HT1080 (cell line): ENCODE measurements at places on chromosomes 5 and 9.

DNA sequence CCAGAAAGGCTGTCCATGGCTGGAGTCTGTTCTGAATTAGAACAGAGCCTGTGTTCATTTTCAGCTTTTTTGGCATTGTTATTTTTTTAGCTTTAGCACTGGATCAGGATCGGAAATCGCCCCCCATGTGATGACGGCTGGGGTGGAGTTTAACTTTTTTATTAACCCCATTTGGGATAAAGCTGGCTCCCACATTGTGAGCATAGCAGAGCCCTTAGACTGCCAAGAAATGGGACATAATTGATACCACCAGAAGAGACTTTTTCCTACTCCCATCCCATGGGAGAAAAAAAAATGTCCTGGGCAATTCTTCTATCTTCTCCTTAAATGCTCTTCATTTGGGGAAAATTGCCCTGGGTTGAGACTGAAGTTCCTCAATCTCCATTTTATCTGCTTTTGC, 52.4 kb downstream of the SLIT3 start:
- DNase-seq: no peak

DNA sequence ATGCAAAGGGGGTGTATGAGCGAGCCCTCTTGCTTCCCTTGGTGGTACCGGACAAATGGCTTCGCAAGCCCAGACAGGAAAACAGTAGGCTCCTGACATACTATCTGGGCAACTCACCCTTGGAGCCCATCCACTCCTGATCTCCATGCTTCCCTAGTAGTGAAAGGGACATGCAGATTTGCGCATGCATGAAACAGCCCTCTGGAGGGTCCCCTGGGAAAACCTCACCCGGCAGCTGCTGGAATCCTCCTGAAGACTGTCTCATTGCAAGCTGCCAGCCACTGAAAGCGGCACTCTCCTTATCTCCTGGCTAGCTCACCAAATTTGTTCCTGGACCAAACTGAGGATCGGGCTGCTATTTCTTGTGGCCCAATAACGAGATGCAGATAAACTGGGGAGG, 10.2 kb downstream of the ZNF169 start:
- DNase-seq: no peak

- DNase-seq: peak; percentile 46
These were observed 84.7 kb upstream of the TNFSF8 start for GRCh38 chr9:115015018-115015635.

- peak; percentile 42 for DNase-seq
These were observed 417.3 kb downstream of the RASEF start for GRCh38 chr9:82645600-82645999.

DNA sequence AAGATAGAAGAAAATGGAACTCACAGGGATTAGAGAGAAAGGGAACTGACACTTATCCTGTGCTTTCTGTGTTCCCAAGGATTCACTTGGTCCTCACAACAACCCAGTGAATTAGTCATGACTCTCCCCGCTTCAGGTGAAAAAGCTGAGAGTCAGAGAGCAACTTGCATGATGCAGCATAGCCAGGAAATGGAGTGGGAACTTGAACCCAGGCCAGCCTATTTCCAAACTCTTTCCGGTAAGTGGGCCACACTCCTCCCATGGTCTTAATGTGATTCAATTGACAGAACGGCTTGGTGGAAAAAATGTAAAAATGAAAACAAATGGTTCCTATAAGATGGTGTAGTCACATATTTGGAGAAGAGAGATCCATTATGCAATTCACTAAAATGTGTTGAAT, 45.9 kb upstream of the CEMIP2 start:
- DNase-seq: no peak

- no peak for DNase-seq
These were observed 3.8 kb downstream of the GAS1 start for GRCh38 chr9:86943201-86944113.

DNA sequence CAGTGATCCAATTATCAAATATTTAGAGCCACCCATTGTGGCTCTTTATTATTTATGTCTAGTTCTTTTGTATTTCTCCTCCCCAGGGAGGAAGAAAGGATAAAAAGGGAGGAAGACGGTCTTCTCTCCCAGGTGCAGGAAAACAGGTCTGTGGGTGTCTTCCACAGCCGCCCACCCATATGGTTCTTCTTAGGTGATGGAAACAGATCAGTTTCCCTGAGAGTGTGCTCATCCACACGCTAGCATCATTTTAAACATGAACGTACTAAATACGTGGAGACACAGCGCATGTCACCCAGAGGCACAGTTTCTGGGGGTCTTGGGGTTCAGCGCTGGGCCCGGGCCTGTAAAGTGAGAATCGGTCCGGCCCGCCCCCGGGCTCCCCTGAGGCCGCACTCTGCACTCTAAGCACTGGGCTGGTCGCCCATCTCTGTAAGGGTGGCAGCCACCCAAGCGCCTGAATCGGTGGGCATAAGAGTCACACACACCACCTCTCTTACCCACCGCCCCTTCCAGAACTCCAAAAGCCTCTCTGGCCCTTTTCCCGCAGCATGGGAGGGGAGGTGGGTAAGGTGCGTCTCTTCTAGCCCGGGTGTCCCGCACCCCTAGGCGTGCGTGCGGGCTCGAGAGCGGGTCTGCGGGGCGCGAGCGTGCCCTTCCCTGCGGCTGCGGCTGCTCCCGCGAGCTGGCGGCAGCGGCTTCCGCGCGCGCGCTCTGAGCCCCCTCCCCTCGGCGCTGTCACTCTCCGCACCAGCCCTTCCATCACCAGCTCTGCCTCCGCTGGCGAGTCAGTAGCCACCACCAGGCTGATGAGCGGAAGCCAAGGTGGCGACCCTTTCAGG, 1.3 kb downstream of the PTCH1 start:
- DNase-seq: no peak

DNA sequence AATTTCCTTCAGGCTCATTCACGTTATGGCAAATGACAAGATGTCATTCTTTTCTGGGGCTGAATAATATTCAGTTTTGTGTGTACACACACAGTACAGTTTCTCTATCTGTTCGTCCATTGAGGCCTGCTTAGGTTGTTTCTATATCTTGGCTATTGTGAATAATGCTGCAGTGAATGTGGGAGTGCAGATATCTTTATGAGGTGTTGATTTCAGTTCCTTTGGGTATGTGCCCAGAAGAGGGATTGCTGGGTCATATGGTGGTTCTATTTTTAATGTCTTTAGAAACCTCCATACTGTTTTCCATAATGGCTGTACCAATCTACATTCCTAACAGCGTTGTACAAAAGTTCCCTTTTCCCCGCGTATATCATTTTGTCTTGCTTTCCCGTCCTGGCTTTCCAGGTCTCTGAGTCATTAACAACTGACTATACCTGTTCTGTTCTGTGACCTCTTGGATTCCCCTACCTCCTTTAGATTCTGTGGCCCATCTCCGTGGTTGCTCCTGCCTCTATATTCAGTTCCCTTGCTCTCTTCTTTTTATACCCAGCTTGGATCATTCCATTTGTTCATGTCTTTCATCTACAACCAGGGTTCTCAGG, 6.8 kb downstream of the SNX30 start:
- DNase-seq: no peak

DNA sequence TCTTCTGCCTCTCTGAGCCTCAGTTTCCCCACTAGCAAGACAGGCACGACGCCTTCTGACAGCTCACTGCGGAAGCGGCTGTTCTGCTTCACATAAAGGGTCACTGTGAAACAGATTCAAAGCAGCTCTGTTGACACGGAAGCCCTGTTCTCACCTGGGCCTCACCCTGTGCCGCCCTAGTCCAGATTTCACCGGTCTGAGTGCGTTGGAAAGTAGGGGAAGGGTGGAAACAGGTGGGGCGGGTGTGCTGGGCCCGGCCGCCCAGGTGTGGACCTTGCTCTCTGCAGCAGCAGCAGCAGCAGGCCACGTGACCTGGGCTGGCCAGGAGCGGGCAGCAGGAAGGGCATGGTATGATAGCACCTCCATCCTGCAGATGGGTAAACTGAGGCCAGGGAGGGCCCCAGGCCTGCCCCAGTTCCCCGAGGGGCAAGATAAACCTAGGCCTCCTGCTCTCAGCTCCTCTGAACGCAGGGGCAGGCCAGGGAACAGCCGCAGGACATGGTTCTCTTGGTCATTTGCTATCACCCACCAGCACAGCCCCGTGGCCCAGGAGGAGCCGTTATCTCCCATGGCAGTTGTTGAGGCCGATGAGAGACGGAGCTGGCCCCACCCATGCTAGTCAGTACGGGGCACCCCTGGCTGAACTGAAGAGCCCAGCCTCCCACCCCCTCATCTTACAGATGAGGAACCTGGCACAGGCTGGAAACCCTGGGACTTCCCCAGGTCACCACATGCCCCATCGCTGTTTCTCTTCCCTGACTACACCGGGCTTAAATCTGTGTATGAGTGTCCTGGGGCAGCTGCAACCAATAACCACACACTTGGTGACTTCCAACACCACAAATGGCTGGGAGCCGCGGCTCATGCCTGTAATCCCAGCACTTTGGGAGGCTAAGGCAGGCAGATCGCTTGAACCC, 12.1 kb downstream of the PTGES2 start:
- no peak for DNase-seq

DNA sequence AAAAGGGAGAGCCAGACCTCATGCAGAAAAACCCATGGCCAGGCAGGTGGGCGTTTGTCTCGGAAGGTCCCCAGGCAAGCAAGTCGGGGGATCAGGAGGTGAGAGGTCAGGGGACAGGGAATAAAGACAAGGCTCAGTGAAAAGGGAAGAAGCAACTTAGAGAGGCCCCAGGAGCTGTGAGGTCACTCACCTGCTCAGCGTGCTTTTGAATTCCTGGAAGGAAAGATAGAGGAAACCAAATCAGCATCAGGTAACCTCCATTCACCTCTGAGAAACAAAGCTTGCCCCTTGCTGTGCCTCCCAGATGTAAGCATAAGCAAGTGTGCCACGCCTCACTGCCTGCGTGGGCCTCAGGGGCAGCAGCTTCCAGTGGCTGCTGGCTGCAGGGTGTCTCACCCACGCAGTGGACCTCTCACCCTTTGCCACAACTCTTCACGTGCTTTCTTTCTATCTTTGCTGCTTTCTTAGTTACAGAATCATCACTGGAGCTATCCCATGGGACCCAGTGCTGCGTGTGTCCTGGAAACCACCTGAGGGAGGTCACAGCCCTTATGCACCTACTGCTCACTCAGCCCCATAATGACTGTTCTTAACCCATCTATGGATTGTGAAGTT, 6.0 kb downstream of the TRIM7 start:
- DNase-seq: no peak

DNA sequence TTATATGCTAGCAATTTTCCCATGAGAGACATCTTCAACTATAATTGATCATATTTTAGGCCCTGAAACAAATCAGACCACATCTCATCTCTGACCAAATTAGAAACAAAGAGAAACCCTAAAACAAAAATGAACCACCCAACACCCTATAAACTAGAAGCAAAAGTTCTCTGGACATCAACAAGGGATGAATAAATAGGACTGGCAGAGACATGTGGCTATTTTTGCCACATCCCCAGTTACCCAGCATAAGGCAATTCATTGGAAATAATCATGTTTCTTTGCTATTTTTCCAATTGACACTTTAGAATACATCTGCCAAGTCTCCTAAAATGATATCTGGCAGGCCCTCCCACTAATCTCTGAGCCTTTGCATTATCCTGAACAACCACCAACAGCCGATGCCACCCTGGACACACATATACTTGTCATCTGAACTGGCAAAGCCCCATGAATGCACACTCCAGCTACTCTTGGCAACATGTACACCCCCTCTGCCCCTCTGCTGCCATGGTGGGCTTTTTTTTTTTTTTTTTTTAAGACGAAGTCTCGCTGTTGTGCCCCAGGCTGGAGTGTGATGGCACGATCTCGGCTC, 53.5 kb upstream of the EQTN start:
- DNase-seq: no peak

- no peak for DNase-seq
These were observed 791 bp downstream of the RAPGEF6 start for GRCh38 chr5:131634238-131634637.

- no peak for DNase-seq
These were observed 336.7 kb downstream of the FAM170A start for GRCh38 chr5:119966028-119966427.

DNA sequence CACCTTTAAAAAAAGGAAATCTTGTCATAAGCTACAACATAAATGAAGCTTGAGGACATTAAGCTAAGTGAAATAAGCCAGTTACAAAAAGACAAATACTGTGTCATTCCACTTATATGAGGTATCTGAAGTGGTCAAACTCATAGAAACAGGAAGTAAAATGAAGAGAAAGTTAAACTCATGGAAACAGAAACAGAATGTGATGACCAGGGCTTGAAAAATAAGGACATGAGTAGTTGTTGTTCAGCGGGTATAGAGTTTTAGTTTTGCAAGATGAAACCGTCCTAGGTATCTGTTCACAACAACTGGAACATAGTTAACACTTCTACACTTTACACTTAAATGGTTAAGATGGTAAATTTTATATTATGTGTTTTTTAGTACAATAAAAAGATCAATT, 47.8 kb upstream of the SLC1A3 start:
- no peak for DNase-seq

DNA sequence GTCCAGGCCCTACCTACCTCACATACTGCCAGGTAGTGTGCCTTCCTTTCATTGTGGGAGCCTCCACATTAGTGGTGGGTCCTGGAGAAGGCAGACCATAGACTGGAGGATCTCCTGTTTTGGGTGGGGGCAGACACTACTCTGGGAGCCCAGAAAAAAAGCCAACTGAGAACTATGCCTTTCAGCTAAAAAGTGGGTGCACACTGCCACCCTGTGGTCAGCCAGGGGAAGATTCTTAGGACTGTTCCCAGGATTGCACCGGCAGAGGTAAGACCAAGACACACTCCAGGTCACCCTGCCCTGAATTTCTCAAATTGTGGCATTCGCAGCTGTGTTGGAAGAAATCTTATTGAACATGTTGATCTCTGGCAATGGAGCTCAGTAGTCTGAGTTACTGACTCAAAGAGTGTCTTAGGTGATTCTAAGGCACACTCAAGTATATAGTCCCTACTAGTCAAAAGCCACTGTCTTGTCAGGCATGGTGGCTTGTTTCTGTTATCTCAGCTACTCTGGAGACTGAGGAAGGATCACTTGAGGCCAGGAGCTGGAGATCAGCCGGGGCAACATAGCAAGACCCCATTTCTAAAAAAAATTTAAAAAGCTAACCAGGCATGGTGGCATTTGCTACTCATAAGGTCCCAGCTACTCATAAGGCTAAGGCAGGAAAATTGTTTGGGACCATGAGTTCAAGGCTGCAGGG, 3.6 kb downstream of the SIGMAR1 start:
- DNase-seq: peak; percentile 53

GRCh38 chr9:18330401-18331309, 143.3 kb upstream of the ADAMTSL1 start:
- DNase-seq: peak; percentile 54

GRCh38 chr9:90001747-90002146, 396.9 kb downstream of the GADD45G start:
- no peak for DNase-seq

DNA sequence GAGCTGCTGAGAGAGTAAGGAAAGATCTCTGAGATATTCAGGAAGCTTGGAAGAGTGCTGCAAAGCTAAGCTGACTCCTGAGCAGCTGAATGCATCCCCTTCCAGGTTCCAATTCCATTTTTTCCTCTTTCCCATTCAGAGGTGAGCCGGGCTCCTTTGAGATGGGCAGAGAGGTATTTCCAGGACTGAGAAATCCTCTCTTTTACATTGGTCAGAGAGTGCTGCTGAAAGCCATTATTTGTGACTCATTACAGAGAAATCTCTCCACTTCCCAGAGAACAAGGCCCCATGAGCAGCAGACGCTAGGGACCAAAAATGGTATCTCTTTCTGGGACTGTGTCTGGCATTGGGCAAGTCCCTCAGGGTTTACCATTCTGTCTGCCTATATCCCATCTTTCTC, 3.7 kb downstream of the MCTP1 start:
- peak; percentile 76 for DNase-seq
